ENCODE measurements at places on chromosomes 6 and 20.
A peak's percentile ranks its signal among the peaks of the same experiment; 100 is the strongest.

- H3K36me3 ChIP-seq: no peaks in the 10 kb centered on the region
- DNase-seq: no peak
- no peak overlapping the region for H3K27ac ChIP-seq
- H3K27me3 ChIP-seq: no peaks in the 10 kb centered on the region
- no peaks in the 10 kb centered on the region for H3K4me1 ChIP-seq
Observed at GRCh38 chr6:106496823-106497222, 132.5 kb downstream of the RTN4IP1 start.

- no peak overlapping the region for H3K27ac ChIP-seq
- DNase-seq: no peak
Observed at GRCh38 chr6:150195996-150196417, 53.2 kb downstream of the PPP1R14C start.

GRCh38 chr6:27679308-27679963 lies 206.5 kb upstream of the ZNF184 start:
- H3K4me1 ChIP-seq: no peaks in the 10 kb centered on the region
- DNase-seq: no peak
- H3K4me3 ChIP-seq: peak overlapping the region; percentile 29
- no peak overlapping the region for H3K27ac ChIP-seq

DNA sequence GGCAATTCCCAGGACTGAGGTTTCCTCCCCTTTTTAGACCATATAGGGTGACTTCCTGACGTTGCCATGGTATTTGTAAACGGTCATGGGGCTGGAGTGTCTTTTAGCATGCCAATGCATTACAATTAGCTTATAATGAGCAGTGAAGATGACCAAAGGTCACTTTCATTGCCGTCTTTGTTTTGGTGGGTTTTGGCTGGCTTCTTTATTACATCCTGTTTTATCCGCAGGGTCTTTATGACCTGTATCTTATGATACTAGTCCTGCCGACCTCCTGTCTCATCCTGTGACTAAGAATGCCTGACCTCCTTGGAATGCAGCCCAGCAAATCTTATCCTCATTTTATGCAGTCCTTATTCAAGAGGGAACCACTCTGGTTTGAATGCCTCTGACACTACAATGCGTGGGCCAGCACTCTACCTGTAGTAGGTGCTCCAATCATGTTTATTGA lies 190.1 kb downstream of the KCNQ5 start:
- peak; percentile 36 for DNase-seq
- no peak overlapping the region for H3K27ac ChIP-seq
- no peaks in the 10 kb centered on the region for H3K36me3 ChIP-seq
- H3K4me1 ChIP-seq: peaks cover 10% of the 10 kb centered on the region

DNA sequence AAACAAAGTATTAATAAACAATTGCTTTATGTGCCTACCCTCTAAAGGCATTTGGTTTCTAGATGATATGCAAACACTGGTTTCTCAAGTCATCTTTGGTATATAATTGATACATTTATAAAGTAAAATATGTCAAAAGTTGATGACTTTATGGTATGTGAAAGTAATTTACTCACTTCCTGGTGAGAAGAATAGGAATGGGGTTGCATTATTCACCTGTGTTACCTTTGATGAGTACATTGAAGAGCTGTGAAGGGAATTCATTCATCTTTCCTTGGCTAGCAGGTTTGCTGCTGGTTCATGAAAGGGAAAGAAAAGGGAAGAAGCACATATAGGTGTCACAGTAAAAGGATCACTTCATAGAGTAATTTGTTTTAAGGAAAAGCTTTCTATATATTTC lies 20.4 kb downstream of the RNF217 start:
- peaks cover 12% of the 10 kb centered on the region for H3K36me3 ChIP-seq
- DNase-seq: no peak
- peaks cover 36% of the 10 kb centered on the region for H3K4me1 ChIP-seq

DNA sequence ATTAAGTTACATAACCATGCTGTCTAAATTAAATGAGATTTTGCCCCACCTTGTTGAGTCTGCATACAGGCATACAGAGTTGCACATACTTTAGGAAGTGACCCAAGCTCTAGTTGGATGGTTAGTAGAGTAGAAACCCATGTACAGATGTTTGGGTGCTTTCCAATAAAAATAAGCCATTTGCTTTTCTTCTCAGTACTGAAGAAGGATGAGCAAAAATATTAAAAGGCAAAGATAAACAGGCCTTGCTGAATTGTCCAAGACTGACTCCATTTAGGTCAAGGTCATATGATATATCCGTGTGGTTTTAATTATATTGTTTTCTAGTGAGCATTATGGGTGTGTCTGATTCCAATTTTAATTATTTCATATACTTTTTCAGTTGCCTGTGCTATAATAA lies 589.4 kb downstream of the RFPL4B start:
- no peak overlapping the region for H3K27ac ChIP-seq
- no peaks in the 10 kb centered on the region for H3K27me3 ChIP-seq
- peaks cover 7% of the 10 kb centered on the region for H3K4me1 ChIP-seq
- H3K36me3 ChIP-seq: no peaks in the 10 kb centered on the region

- H3K4me1 ChIP-seq: peaks cover 6% of the 10 kb centered on the region
- no peak overlapping the region for H3K4me3 ChIP-seq
- DNase-seq: no peak
Observed at GRCh38 chr20:57921676-57922075, 211.9 kb upstream of the PMEPA1 start.

- peaks cover 46% of the 10 kb centered on the region for H3K4me1 ChIP-seq
- no peaks in the 10 kb centered on the region for H3K27me3 ChIP-seq
- H3K36me3 ChIP-seq: peaks cover 19% of the 10 kb centered on the region
- H3K4me3 ChIP-seq: peak overlapping the region; percentile 75
- no peak for DNase-seq
Observed at GRCh38 chr6:33786736-33787135, 2.2 kb downstream of the LEMD2 start.

- DNase-seq: peak; percentile 27
- no peak overlapping the region for H3K27ac ChIP-seq
- no peaks in the 10 kb centered on the region for H3K36me3 ChIP-seq
- H3K27me3 ChIP-seq: no peaks in the 10 kb centered on the region
- H3K4me3 ChIP-seq: no peak overlapping the region
Observed at GRCh38 chr20:35823937-35824336, 52.1 kb downstream of the PHF20 start.

- peaks cover 4% of the 10 kb centered on the region for H3K4me1 ChIP-seq
- H3K36me3 ChIP-seq: no peaks in the 10 kb centered on the region
- H3K27ac ChIP-seq: no peak overlapping the region
- no peaks in the 10 kb centered on the region for H3K27me3 ChIP-seq
Observed at GRCh38 chr6:21846541-21847451, 253.2 kb downstream of the SOX4 start.

- H3K4me1 ChIP-seq: peaks cover 14% of the 10 kb centered on the region
- peak within 1 kb of the TSS; percentile 53 for H3K4me3 ChIP-seq
Observed at GRCh38 chr6:70956451-70957283, at the start of gene B3GAT2. B3GAT2 (minus strand) TSS chr6:70957060; CDS start chr6:70956429, 631 bp downstream.

DNA sequence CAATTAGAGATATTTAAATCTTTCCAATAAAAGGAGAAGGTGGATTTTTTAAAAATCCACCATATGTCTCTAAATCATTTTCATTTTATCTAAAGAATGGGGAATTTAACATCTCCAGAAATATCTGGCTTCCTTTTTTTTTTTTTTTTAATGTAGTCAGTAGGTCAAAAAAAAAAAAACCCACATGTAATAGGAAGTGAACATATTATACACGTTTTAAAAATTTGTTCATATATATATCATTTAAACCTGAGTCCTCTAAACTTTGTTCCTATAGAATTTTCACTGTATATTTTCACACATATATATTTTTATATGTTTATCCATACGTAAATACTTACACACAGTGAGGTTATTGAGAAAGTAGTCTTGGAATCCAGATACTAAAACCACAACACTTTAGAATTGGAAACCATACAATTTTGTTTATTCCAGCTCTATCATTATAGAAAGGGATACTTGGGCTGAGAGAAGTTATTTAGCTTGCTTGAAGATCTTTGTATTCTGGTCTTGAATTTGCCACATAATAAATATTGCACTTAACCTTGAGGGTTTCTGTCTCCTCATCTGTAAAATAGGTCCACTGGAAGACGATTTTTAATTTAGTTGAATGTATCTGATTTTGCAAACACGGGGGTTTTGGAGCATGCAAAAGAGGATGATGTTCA lies 62.1 kb upstream of the ZNF217 start:
- no peaks in the 10 kb centered on the region for H3K27me3 ChIP-seq
- no peaks in the 10 kb centered on the region for H3K36me3 ChIP-seq
- no peak overlapping the region for H3K4me3 ChIP-seq
- DNase-seq: peak; percentile 39
- H3K27ac ChIP-seq: peak overlapping the region; percentile 14

DNA sequence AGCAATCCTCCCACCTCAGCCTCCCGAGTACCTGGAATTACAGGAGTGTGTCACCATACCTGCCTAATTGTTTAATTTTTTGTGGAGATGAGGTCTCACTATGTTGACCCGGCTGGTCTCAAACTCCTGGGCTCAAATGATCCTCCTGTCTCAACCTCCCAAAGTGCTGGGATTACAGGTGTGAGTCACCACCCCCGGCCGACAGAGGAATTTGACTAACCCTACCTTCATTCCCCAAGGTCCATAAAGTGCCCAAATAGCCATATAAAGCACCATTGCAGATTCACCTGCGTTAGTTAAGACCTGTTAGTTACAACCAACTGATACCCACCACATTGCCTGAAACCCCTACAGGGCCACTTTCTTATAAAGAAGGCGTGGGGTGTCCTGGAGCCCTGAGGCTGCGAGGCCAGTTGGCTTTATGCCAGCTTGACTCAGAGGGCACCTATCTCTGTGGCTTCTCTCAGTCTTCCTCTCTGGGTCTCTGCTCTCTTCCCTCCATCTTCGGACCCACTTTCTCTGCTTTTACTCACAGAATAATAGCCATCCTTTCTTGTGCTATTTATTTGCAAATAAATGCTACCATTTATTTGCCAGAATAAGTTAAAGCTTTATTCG lies 65.6 kb downstream of the SLC2A10 start:
- H3K27ac ChIP-seq: no peak overlapping the region
- H3K4me3 ChIP-seq: no peak overlapping the region
- H3K4me1 ChIP-seq: peaks cover 7% of the 10 kb centered on the region
- H3K36me3 ChIP-seq: no peaks in the 10 kb centered on the region
- DNase-seq: no peak
- peaks cover 4% of the 10 kb centered on the region for H3K27me3 ChIP-seq

GRCh38 chr6:140597181-140597580 lies 1222.7 kb upstream of the CITED2 start:
- H3K27ac ChIP-seq: no peak overlapping the region
- no peaks in the 10 kb centered on the region for H3K36me3 ChIP-seq
- H3K27me3 ChIP-seq: no peaks in the 10 kb centered on the region
- DNase-seq: peak; percentile 24

DNA sequence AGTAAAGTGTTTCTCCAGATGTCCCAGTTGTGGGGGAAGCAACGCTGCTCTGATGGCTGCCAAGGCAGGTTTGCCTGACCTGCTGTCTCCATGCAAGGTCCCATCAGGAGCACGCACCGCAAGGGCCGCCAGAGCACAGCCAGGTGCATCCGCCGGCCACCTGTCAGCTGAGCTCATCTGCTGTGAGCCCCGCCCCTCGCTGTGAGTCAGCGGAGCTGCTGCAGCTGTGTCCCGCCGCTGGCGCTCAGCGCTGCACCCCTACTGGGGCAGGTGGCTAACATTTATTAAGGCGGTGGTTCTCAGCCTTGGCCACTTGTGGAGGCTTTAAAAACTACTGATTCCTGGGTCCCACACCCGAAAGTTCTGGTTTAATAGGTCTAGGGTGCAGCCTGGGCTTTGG lies 225.7 kb downstream of the UST start:
- H3K27me3 ChIP-seq: no peaks in the 10 kb centered on the region
- no peak overlapping the region for H3K4me3 ChIP-seq
- no peaks in the 10 kb centered on the region for H3K36me3 ChIP-seq

GRCh38 chr6:51495610-51496396 lies 591.6 kb downstream of the PKHD1 start:
- H3K4me3 ChIP-seq: no peak overlapping the region
- H3K27me3 ChIP-seq: no peaks in the 10 kb centered on the region
- no peak for DNase-seq
- no peaks in the 10 kb centered on the region for H3K36me3 ChIP-seq
- no peaks in the 10 kb centered on the region for H3K4me1 ChIP-seq

- peak; percentile 41 for DNase-seq
- H3K4me1 ChIP-seq: no peaks in the 10 kb centered on the region
- no peak overlapping the region for H3K4me3 ChIP-seq
- H3K27me3 ChIP-seq: no peaks in the 10 kb centered on the region
- no peak overlapping the region for H3K27ac ChIP-seq
- H3K36me3 ChIP-seq: no peaks in the 10 kb centered on the region
Observed at GRCh38 chr6:169141671-169142537, 111.7 kb downstream of the THBS2 start.

- no peaks in the 10 kb centered on the region for H3K27me3 ChIP-seq
- no peak overlapping the region for H3K27ac ChIP-seq
- no peak for DNase-seq
- no peaks in the 10 kb centered on the region for H3K4me1 ChIP-seq
Observed at GRCh38 chr20:22993823-22994222, 41.3 kb upstream of the SSTR4 start.

- H3K27me3 ChIP-seq: no peaks in the 10 kb centered on the region
- H3K4me3 ChIP-seq: no peak overlapping the region
- H3K27ac ChIP-seq: no peak overlapping the region
- H3K4me1 ChIP-seq: no peaks in the 10 kb centered on the region
- H3K36me3 ChIP-seq: peaks cover 7% of the 10 kb centered on the region
Observed at GRCh38 chr6:17482711-17483110, 89.3 kb downstream of the CAP2 start.

- no peaks in the 10 kb centered on the region for H3K4me1 ChIP-seq
- no peaks in the 10 kb centered on the region for H3K27me3 ChIP-seq
- H3K36me3 ChIP-seq: no peaks in the 10 kb centered on the region
- DNase-seq: no peak
- H3K4me3 ChIP-seq: no peak overlapping the region
Observed at GRCh38 chr20:8094415-8094818, 37.6 kb upstream of the PLCB1 start.

DNA sequence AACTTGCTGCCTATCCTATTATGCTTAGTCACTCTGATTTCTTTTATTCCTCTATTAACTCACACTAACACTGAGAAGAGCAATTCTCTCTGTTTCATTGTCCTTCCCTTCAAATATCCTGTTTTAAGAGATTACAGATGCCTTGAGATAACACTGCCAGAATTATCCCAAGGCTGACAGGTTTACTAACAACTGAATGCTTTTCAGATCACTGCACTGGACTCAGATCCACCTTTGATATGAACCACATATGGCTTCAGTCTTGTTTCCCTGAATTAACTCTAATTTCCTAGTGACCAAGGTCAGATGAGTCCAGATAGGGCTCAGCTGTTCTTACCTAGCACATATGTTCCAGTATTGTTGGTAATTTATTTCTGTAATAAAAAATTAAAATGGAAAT lies 633.1 kb downstream of the GRIK2 start:
- H3K4me3 ChIP-seq: no peak overlapping the region
- H3K27ac ChIP-seq: no peak overlapping the region
- H3K27me3 ChIP-seq: no peaks in the 10 kb centered on the region
- no peak for DNase-seq

Data from astrocyte (in vitro differentiated cells and primary cell).